ENCODE measurements at places on chromosomes 2 and 18.

DNA sequence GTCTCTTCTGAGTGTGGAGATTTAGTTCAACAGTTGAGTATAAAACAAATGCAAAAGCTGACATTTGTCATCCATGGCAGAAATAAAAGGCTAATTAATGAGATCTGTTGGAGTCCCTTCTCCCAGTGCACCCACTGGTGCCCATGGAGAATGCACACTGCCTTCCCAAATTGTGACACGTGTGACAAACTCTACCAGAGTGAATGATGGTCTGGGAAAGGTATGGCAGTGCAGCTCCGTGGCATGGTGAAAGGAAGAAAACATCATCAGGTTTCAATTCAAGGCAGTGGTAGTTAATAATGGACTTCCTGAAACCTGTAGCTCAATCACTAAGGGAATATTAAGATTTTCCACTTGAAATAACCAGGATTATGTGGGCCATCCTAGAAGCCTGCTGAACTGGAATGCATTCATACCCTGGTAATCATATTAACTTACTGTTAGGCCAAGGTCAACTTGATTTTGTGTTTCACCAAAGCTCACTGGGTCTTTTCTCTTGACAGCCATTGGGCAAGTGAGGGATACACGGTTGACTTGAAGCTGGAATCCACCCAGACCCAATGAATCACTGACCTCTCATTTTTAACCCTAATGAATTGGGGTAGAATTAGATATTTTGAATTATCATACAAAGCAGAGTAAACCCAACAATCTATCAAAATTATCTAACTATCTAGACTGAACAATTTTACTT, 167.6 kb downstream of the AFF3 start:
- H3K27me3 ChIP-seq = no peaks in the 10 kb centered on the region
- DNase-seq = peak; percentile 28
- no peak overlapping the region for H3K27ac ChIP-seq
- H3K4me1 ChIP-seq = peaks cover 3% of the 10 kb centered on the region

- no peak overlapping the region for H3K4me3 ChIP-seq
- no peaks in the 10 kb centered on the region for H3K27me3 ChIP-seq
Measured at GRCh38 chr2:20282916-20283592, 58.1 kb upstream of the SDC1 start.

- H3K36me3 ChIP-seq = no peaks in the 10 kb centered on the region
- H3K4me3 ChIP-seq = no peak overlapping the region
- no peak overlapping the region for H3K27ac ChIP-seq
- no peaks in the 10 kb centered on the region for H3K27me3 ChIP-seq
- no peak for DNase-seq
- peaks cover 5% of the 10 kb centered on the region for H3K4me1 ChIP-seq
Measured at GRCh38 chr18:69399253-69399652, 1.4 kb upstream of the DOK6 start.

DNA sequence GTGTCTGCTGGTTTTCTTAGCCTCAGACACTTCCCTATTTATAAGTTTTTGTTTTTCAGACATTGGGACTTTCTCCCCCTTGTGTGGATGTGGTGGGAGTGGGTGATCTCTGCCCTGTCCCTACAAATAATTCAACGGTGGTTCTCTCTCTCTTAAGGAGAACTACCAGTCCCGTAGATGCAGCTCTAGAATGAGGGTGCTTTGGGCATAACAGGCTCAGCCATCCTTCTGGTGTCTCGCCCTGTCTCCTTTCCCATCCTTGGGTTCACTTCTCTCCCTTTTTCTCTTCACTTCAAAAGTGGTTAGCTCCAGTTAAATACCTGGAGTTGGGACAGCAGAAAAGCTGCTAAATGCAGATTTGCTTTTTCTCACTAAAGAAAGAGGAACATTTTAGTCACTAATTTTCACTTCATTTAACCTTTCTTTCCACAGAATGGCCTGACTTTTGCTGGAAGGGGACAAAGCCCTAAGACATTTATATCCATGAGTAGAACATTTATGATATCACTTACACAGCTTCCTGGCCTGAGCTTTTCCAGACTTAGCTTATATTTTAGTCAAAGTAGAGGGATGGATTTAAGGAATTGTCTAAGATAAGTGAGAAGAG, 121.2 kb upstream of the CXCR4 start:
- H3K27ac ChIP-seq = peak overlapping the region; percentile 15
- no peak overlapping the region for H3K4me3 ChIP-seq
- H3K27me3 ChIP-seq = no peaks in the 10 kb centered on the region
- no peak for DNase-seq
- peaks cover 5% of the 10 kb centered on the region for H3K4me1 ChIP-seq
